ENCODE measurements at places on chromosomes 2 and 18.

GRCh38 chr2:121140734-121141133, 144.3 kb downstream of the TFCP2L1 start:
- no peak for DNase-seq

DNA sequence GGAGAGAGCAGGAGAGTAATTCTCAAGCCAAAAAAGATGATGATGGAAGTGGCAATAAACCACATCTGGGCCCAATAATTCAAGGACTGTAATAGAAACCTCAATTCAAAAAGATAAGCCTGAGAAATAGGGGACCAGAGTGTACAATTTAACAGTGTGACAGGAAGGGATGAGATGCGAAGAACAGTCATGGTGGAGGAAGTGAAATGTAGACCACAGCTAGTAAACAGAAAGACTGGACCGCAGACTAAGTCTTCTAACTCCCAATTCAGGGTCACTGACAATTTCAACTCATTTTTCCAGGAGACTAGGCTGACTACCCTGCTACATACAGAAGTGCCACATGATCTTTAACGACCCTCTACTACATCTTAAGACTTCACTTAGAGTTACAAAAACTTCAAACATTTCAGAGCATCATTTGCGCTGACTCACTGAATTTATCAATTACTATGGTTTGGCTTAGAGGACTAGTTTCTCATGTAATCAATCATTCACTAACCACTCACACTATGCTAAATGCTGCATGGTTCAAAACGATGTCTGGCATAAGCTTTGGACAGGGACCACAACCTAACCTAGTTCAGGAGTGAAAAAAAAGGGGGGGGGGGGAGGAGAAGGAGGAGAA, 9.0 kb downstream of the CUL3 start:
- no peak for DNase-seq

DNA sequence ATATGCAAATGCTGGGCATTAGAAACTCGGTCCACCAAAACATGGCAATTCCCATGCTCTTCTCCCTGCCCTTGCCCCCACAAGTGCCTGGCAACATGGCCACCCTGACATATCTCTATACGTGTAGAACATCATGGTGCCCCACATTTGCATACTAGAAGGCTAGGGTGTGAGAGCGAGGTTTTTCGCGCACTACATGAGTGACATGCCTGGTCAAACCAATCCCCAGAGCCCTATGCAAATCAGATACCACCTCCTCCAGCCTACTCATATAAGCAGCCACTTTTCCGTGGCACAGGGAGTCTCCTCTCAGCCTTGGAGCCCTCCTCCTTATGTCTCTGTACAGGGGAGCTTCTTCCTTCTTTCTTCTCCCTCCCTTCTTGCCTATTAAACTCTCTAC, 296.1 kb upstream of the GULP1 start:
- DNase-seq, result no peak

- no peak for DNase-seq
Measured at GRCh38 chr2:143193121-143193520, 63.9 kb downstream of the ARHGAP15 start.

- DNase-seq, result no peak
Measured at GRCh38 chr2:46332686-46333281, 35.6 kb downstream of the EPAS1 start.

DNA sequence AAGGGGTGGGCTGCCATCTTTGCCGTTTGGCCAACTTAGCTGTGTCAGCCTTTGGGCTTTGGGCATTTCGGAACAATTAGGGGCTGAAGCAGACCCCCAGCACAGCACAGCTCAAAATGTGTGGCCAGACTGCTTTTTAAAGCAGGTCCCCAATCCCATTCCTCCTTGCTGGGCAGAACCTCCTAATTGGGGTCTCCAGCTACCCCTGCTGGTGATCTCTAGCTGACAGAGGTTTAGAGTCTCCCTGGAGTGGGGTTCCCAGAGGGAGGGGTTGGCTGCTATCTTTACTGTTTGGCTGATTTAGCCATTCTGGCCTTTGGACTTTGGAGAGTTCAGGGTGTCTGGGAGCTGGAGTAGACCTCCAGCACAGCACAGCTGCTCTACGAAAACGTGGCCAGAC, 71.5 kb upstream of the LHCGR start:
- DNase-seq, result no peak

- DNase-seq, result no peak
Measured at GRCh38 chr2:18454692-18455235, 105.7 kb downstream of the RDH14 start.

- DNase-seq, result no peak
Measured at GRCh38 chr18:61742565-61743429, 150.0 kb downstream of the RNF152 start.

DNA sequence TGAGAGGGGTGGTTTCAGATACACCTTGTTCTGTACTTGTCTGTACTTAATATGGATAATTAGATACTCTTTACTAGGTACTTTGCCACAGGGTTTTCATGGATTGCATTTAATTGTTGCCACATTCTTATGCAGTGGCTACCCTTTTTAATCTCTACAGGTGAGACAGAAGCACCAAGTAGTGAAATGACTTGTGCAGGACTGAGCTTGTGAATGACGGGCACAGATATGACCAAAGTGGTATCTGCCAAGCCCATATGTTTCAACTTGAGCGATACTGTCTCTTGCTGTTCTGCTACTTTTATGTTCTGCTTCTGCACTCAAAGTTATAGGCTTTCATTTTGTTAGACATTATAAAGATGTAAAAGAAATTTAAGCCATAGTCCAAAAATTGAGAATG, 288.2 kb downstream of the ARHGAP15 start:
- no peak for DNase-seq

DNA sequence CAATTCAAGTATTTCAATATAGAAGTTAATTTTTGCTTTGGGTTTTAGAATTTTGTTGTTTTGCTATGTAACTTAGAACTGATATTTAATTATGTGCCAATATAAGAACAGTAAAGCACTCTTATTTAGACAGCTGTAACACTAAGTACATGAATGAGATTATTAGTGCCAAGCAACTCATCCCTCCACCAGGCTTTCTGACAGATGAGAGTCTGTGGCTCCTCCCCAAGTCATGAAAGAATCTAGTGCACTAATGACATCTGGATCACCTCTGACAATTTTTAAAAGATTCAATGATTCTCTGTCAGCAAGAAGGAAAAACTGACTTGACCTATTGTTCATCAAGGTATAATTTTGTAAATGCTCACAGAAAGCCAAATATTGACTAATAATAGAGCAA, 67.8 kb downstream of the TMEFF2 start:
- no peak for DNase-seq

DNA sequence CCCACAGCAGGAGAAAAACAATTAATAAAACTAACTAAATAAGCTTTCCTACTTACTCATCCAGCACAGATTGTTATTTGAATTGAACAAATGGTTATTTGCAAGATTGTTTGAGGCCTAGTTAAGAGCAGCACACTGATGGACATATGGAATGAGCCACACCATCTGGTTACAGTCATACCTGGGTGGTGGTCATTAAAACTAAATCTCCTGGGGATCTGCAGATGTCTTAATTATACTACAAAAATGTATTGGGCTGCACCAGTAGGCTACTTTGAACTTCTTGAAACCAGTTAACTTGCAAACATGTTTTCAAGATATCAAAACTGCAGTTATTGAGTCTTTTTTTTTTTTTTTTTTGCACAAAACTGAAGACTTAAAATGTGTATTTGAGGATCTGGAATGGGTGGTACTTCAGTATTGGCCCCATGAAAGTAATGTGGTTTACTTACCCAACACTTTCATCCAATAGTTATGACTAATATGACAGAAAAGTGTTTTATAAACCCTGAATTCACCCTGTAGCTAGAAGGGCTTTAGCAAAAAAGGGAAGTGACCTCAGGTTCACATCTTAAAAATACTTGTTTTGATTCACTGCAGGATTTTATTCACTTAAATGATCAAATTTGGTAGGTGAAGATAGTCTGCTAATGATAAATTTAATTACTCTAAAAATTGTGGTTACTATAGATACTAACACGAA, 10.8 kb downstream of the AGFG1 start:
- DNase-seq, result no peak

- DNase-seq, result peak; percentile 6
Measured at GRCh38 chr2:9554921-9555296, 721 bp downstream of the ADAM17 start.

- no peak for DNase-seq
Measured at GRCh38 chr2:239778042-239778851, 246.9 kb downstream of the NDUFA10 start.

GRCh38 chr2:36453652-36454051, 98.1 kb downstream of the CRIM1 start:
- DNase-seq, result no peak

- DNase-seq, result no peak
Measured at GRCh38 chr2:135150725-135151124, 98.6 kb downstream of the RAB3GAP1 start.

- DNase-seq, result no peak
Measured at GRCh38 chr2:1936427-1936980, 192.2 kb upstream of the PXDN start.

GRCh38 chr2:213818436-213818835, 534.2 kb downstream of the SPAG16 start:
- no peak for DNase-seq

DNA sequence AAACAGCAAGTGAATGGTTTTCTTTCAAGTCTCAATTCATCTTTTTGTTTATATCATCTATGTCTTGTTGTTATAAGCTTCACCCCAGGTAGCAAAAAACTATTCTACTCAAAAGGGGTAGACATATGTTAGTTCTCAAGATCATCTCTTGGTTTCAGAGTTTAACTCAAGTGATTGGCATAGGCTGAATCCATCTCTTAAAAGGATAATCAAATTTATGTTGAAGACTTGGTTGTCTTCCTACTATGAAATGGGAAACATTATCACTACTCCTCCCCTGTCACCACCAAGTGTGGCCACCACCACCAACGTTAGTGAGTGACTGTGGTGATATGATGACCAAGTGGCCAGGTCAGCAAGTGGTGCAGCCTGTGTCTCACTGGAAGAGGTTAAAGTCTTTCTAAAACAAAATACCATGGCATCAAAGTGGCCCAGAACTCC, 1.5 kb downstream of the IL1B start:
- no peak for DNase-seq

DNA sequence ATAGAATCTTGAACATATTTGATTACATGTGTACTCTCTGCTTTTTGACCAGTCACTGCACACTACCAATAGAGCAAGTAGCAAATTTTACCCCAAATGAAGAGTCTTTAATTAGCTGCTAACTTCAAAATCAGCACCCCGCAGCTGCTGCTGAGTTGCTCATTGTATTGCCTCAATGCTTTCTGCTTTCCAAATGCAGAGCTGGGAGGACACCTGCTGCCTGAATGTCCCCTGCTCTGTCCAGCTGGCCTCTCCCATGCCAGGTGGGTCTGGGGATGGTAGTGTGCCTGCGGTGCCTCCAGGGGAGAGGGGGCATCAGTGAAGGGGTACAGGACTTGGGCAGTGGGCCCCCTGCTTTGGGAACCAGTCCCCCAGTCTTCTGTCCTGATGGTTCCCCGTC, 184.8 kb downstream of the PRKCE start:
- no peak for DNase-seq

GRCh38 chr18:63987743-63988142, 17.9 kb downstream of the SERPINB8 start:
- no peak for DNase-seq

- no peak for DNase-seq
Measured at GRCh38 chr2:144244938-144245337, 275.0 kb downstream of the ZEB2 start.

- DNase-seq, result no peak
Measured at GRCh38 chr2:31828891-31829290, 181.9 kb downstream of the MEMO1 start.

- DNase-seq, result no peak
Measured at GRCh38 chr2:27117995-27118524, 868 bp downstream of the CGREF1 start.

DNA sequence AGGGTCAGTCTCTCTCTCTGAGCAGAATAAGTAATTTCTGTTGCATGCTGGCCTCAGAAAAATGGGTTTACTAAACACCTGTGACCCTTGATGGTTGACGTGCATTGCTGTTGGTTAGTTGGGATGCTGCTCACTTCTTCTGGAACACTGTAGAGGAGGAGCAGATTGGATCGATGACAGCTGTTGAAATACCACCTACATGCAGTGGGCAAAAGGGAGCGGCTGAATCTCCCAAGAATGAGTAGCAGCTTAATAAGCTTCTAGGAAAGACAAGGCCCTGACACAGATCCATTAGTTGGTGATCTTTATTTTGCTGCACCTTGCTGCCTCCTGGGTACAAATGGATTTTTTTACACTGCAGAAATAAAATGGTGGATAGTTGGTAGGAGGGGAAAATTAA, 43.2 kb downstream of the KDM3A start:
- no peak for DNase-seq

DNA sequence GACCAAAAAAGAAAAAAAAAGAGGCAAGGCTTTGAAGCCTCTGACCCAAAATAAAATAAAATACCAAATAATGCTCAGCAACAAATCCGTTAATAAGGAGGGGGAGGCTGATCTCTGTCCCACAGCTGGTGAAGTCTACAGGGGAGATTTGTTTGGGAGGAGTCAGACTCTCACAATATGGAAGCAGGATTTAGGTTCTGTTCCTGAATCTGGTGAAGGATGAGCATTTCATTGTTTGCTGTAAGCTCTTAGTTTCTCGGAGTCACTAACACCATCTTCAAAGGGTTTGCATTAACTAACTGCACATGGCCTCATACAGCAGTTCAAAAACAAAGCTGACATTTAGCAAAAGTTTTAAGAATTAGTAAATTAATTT, 339.4 kb upstream of the TNP1 start:
- DNase-seq, result no peak

DNA sequence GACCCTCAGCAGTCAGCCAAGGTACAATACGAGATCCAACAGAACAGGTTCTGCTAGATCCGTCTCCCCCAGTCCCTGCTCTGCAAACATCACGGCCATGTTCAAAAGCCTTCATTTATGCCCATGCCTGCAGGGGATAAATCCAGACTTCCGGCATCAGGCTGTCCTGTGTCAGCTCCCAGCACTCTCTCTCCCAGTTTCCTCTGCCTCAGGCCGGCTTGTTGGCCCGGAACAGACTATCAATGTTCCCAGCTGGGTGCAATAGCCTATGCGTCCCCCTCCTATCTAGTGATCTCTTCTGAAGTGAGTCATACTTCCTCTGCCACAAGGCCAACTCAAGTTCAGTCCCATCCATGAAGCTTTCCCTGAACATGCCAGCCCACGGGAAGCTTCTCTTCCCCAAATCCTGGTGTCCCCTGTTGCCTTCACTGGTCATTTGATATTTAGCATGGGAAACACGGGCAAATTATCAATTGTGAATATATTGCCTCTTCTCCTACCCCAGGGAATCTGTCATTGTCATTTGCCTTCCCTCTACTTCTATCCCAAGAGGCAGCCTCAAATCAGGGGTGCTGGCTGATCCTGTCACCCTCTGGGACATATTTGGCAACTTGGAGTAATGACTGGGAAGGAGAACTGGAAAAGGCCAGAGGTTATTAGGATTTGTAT, 51.1 kb downstream of the CAPN13 start:
- DNase-seq, result no peak

DNA sequence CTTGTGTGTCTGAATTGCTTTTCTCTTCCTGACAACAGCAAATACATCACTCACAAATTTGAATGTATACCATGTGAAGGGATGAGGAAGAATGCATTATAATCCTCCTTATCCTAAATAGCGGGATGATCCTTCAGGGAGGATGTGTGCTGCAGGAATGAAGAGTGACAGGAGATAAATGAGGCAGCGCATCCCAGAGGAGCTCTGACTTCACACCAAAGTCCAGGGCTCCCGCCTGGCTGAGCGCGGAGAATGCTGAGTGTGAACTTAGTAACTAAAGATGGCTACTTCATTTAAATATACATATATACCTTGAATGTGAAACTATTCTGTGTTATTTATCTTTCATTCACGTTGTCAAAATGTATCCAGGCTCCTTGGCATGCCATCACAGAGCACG, 145.2 kb upstream of the TPO start:
- no peak for DNase-seq
